ENCODE measurements at places on chromosomes 3 and 15.

DNA sequence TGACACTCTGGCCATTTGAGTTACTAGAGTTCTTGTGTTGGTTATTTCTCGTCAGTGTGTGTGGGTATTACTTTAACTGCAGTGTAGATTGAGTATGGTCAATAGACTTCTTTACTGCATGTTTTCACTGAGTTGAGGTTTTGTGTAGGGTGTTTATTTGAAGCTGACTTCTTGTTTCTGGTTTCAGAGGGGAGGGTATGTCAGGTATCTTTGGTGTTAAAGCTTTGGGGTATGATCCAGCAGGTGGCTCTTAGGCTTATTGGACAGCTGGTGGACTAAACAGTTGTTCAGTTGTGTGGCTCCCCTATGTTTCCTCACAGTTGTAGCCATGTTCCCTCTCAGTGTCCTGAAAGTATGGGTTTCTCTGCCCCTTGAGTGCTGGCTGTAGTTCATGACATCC lies 72.0 kb downstream of the AKAP13 start:
- no peak for DNase-seq

DNA sequence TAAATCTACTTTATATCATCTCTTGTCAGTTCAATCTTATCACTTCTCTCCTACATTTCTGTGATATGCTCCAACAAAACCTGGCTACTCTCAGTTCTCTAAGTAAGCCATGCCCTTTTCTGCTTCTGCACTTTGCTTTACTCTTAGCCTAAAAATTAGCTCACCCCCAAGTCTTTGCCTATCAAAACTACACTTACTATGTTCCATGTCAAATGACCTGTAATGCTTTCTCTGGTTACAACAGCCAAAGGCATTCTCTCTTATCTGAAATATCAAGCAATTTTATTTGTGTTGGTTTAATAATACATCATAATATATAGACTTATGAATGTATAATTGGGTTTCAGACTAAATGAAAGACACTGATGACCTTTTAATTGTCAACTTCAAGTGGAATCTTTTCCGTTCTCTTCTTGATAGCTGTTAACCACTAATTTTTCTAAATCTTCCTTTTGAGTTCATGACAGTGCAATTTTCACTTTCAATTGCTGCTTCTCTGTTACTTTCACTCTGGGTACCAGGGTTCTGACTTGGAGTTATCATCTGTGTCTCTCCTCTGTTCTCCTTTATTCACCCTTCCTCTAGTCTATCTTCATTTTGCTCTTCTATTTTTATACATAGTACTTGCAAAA lies 619.0 kb upstream of the GOLIM4 start:
- no peak for DNase-seq

- DNase-seq = no peak
These were observed 37.4 kb downstream of the ZNF860 start for GRCh38 chr3:32018757-32019564.

- no peak for DNase-seq
These were observed 12.6 kb downstream of the IL12A start for GRCh38 chr3:160001148-160001760.

- no peak for DNase-seq
These were observed 20.5 kb downstream of the GASK1A start for GRCh38 chr3:42999632-43000031.

GRCh38 chr3:186869253-186870100 lies 27.0 kb downstream of the ADIPOQ start:
- no peak for DNase-seq

DNA sequence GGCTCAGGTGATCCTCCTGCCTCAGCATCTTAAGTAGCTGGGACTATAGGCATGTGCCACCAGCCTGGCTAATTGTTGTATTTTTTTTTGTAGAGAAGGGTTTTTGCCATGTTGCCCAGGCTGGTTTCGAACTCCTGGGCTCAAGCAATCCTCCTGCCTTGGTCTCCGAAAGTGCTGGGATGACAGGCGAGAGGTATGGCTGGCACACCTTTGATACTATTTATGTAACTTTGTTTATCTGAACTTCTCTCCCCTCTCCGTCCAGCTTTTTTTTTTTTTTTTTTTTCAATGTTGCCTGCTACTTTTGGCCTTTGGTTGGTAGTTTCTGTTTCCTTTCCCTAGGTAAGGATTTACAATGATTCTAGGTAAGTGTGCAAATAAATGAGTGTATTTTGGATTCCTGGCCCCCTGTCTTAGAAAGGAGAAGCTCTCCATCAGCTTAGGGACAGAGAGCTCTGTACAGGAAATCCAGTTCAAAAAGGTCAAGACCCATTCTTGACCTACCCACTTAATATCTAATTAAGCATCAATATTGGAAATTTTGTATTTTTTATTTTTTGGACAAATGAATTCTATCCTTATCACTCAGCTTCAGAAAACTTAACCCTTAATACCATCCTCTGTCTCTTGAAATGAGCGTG lies 6.8 kb downstream of the ARL6IP5 start:
- no peak for DNase-seq

GRCh38 chr3:141864281-141864970 lies 12.0 kb upstream of the ATP1B3 start:
- DNase-seq = no peak

GRCh38 chr15:38608682-38609081 lies 44.1 kb upstream of the RASGRP1 start:
- no peak for DNase-seq

DNA sequence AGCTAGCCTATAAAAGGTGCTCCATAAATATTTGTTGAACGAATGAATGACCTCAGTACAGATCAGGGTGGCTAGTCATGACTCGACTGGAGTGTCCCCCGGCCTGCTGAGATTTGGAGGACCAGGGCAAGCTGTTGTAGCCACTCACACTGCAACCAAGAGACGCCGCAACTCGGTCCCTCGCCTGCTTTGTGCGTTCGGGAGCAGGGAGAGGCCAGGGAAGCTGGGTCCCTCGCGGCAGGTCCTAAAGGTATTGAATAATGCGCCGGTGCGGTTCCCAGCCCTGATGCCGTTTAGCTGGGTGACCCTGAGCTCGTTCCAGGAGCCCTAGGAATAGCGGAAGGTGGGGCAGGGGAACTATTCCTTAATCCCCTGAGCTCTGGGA lies 1.8 kb downstream of the IGDCC4 start:
- no peak for DNase-seq

GRCh38 chr3:41196499-41197410 lies 2.5 kb upstream of the CTNNB1 start:
- no peak for DNase-seq

DNA sequence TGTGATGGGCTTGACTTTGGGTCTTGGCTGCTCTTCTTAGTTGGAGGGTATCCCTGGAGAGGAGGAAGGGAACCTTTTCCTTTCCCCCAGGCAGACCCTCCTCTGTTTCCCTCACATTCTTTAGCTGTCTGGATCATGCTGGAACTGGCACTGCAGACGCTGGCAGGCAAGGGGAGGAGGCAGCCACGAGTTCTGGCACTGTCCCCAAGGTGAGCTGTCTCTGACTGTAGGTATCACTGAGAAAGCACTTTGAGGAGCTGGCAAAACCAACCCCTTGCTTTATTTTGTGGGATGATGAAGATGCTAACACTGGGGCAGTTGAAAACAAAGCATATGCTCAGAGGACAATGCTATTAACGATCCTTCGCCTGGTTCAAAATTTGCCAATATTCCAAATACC lies 175.0 kb downstream of the SOX2 start:
- DNase-seq = no peak

- no peak for DNase-seq
These were observed 23.0 kb downstream of the MYH15 start for GRCh38 chr3:108487439-108487838.

- DNase-seq = peak; percentile 27
These were observed 722 bp downstream of the RBMS3 start for GRCh38 chr3:29281344-29282241.

- no peak for DNase-seq
These were observed 23.7 kb downstream of the FILIP1L start for GRCh38 chr3:100090669-100091005.

GRCh38 chr15:92159481-92159880 lies 234.2 kb upstream of the ST8SIA2 start:
- no peak for DNase-seq

DNA sequence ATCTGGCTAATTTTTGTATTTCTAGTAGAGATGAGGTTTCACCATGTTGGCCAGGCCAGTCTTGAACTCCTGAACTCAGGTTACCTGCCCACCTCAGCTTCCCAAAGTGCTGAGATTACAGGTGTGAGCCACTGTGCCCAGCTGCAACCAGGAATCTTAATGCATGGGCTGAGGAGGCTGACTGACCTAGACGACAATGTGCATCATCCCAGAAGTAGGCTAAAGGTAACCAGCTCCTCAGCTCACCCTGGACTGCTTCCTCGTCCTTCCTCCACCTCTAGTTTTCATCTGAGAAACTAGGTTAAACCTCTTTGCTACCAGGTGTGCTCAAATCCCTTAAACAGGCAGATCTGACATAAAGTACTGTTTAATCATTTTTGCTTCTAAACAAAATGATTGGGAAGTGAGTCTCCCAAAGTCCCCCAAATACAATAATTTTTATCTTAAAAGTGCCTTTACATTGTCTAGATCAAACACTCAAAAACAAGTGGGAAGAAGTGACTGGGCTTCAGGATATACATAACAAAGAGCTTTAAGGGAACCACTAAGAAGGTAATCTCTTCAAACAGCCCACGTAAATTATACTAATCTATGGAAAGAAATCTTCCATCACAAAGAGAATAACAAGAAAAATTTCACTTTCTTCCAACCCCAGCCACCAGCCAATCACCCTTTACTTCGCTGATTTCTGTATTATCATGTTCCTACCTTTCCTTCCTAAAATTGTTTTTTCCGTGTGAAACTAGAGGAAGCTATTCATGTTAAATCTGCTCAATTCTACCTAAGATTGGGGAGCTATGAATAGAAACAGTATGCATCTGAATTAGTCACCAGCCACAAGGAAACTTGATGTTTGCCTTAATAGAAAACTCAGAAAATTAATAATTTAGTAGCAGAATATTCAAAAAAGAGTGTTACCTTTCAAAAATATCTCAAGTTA lies 34.7 kb downstream of the IGF2BP2 start:
- DNase-seq = no peak

DNA sequence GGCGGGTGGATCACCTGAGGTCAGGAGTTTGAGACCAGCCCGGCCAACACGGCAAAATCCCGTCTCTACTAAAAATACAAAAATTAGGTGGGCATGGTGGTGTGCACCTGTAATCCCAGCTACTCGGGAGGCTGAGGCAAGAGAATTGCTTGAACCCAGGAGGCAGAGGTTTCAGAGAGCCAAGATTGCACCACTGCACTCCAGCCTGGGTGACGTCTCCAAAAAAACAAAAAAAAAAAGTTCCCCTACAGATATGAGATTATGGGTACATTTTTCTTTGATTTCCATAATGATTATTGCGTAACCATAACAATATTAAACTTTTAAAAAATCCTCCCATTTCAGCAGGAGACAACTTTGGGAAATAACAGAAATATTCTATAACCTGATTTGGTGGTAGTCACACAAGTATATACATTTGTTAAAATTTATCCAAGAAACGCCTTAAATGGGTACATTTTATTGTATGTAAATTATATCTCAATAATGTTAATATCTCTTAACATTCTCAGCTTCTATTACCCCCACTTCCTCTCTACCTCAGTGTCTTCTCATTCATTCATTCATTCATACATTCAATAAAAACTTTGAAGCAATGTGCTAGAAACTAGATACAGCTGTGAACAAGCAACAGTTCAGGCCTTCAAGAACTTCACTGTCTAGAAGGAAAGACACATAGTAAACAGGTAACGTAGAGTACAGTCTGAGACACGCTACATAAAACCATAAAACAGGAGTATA lies 6.6 kb downstream of the UBR1 start:
- no peak for DNase-seq

GRCh38 chr3:38454884-38455638 lies 1.4 kb downstream of the ACVR2B start:
- peak; percentile 71 for DNase-seq

- no peak for DNase-seq
These were observed 491.3 kb downstream of the TAFA4 start for GRCh38 chr3:68441054-68441453.

DNA sequence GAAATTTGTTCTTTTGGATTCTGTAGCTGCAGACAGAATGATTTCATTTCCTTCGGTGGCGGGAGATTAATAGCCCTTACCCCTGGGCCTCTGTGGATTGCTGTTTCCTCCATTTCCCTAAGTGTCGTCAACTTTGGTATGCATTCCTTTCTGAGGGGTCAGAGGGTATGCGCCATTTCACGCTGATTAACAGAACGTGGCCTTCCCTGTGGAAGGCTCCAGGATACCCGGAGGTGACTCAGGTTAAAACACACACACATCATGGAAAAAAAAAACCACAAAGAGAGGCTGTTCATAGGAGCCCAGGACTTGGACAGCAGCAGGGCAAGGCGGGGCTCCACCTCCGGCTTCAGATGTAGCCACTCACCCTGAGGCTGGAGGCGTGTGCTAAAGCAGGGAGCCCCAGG lies 51.9 kb downstream of the EPHB1 start:
- DNase-seq = no peak

GRCh38 chr15:28147801-28148200 lies 48.7 kb upstream of the OCA2 start:
- DNase-seq = no peak

DNA sequence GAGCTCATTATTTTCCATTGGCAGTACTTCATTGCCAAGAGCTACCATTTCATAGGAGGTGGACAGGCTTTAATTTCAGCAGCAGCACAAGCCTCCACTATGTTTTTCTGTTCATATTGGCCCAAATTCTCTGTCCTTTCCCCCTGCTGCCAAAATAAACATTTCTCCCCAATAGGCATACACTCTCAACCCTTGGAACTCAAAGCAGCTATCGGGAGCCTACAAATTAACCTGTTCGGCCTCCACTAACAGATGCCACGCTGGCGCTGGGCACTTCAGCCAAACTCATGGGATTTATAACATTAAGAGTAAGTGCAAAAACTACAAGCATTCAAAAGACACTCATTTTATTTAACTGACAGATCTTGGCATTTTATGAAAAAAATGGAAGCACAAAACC lies 95.7 kb downstream of the NSUN3 start:
- no peak for DNase-seq

- peak; percentile 38 for DNase-seq
These were observed 47.8 kb downstream of the TNFAIP8L3 start for GRCh38 chr15:51046799-51047449.

DNA sequence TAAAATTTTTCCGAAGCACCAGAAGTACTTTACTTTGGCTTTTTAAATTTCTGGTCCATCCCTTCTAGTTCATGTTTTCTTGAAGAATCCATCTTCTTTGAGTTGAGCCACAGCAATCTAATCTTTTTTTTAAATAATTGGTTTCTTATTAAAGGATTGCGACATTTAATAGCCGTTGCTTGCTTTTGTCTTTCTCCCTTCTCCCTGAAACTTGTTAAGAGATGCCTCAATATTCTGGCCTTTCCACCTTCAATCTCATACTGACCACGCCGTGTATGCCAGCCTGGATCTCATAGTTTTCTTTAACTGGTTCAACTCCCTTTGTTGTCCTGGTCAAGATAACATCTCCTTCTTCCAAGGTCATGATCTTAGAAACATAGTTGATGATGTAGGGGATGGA lies 18.4 kb upstream of the RPLP1 start:
- no peak for DNase-seq

All from left cardiac atrium (tissue), 4 donors.